ENCODE measurements at places on chromosomes 4 and X. TPM values are rescaled to one million over a fixed set of nuclear protein-coding genes. Genes with fewer than 3 reads are reported as not detected.

STK32B gene
- total RNA-seq = not detected

CT83 gene
- not detected for total RNA-seq

MMRN1 gene
- total RNA-seq = 0.47 TPM

NXT2 gene
- total RNA-seq = 6.9 TPM

MORF4L2 gene
- total RNA-seq = 131 TPM

CABS1 gene
- total RNA-seq = not detected

RTL9 gene
- total RNA-seq = not detected

ABCB7 gene
- 24.8 TPM for total RNA-seq

HSFX1 gene
- total RNA-seq = 0.77 TPM

SUPT20HL2 gene
- not detected for total RNA-seq

CXCL11 gene
- total RNA-seq = not detected

TMEM35A gene
- total RNA-seq = not detected

TCEAL7 gene
- not detected for total RNA-seq

UGT2B7 gene
- not detected for total RNA-seq

VGLL1 gene
- total RNA-seq = not detected

LUZP4 gene
- total RNA-seq = not detected

SLC10A6 gene
- not detected for total RNA-seq

POU3F4 gene
- not detected for total RNA-seq

LRCH2 gene
- total RNA-seq = not detected

ATP2B3 gene
- 0.13 TPM for total RNA-seq

SULT1E1 gene
- total RNA-seq = not detected

GJB1 gene
- total RNA-seq = not detected

TMEM144 gene
- not detected for total RNA-seq

DNA sequence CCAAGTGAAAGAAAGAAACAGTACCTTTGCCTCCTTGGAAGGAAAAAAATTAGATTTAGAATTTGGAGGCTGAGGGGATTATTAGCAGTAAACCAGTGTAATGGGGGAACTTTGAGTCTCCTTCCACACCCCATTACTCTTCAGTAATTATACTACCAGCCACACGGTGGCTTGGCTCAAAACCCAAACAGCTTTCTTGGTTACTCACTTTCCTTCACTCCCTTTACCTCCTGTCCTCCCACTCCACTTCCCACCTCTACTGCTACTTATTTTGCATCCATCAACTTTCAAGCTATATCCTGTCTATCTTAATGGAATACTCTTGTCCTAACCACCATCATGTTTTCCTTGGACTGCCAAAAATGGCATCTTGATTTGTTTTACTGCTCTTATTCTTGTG, 310.6 kb upstream of the AADAT start:
- DNase-seq = no peak

DNA sequence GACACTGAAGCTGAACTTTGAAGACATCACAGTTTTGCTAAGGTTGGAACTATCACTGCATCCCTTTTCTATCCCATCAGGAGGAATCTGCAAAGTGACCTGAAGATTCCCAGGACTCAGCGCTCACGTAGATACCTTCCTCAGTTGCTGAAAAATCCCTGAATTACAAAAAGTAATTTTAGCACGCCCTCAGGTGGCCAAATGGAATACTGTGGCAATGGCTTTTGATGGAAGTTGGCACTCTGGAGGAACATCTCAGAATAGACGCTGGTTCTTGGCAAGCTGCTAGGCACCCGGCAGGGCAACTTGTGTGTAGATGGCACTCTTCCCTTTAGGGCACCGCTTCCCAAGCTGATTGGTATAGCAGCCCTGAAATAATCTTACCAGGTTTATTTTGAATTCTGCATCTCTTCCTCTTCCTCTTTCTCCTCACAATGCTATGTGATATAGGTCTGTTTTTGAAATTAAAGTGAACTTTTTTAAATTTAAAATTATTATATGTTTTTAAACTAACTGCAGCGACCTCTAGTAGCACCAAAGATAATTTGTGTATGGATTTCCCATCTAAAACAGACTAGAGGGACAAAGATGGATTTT, 16.3 kb upstream of the ESX1 start:
- no peak for DNase-seq

DNA sequence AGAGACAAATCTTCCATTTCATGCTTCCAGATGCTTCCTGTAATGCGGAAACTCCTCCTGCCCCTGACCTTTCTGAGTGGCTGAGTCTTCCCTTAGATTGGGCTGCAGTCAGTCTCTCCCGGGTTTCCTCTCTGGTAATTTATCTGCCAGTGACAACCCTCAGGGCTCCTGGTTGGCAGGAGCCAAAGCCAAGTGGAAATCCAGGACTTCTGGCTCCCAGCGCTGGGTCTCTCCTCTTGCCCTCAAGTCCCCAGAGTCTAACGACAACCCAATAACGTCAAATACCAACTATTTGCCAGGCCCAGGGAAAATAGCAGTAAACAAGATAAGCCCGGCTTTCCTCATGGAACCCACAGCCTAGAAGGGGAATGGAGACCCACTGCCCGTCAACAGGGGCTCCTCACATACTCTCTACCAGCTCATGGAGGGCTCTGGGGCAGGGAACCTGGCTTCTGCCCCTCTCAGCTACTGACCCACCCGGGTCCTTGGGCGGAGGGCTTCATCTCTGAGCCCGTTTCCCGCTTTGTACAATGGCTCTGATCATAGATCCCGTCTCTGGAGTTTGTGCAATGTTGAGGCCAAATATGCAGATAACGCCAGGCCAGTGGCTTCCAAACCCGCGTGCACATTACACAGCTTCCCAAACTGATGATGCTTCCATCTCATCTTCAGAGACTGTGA, 1.1 kb upstream of the TBC1D14 start:
- no peak for DNase-seq

GRCh38 chr4:124839786-124840390, 127.4 kb upstream of the ANKRD50 start:
- no peak for DNase-seq

- DNase-seq = no peak
These were observed 28.5 kb downstream of the CAMK2D start for GRCh38 chr4:113732967-113733527.

GRCh38 chr4:23902222-23902804, 12.5 kb upstream of the PPARGC1A start:
- DNase-seq = no peak

- DNase-seq = no peak
These were observed 65.3 kb upstream of the IBSP start for GRCh38 chr4:87734084-87734483.

- DNase-seq = no peak
These were observed 14.0 kb downstream of the SOD3 start for GRCh38 chr4:24809376-24809775.

DNA sequence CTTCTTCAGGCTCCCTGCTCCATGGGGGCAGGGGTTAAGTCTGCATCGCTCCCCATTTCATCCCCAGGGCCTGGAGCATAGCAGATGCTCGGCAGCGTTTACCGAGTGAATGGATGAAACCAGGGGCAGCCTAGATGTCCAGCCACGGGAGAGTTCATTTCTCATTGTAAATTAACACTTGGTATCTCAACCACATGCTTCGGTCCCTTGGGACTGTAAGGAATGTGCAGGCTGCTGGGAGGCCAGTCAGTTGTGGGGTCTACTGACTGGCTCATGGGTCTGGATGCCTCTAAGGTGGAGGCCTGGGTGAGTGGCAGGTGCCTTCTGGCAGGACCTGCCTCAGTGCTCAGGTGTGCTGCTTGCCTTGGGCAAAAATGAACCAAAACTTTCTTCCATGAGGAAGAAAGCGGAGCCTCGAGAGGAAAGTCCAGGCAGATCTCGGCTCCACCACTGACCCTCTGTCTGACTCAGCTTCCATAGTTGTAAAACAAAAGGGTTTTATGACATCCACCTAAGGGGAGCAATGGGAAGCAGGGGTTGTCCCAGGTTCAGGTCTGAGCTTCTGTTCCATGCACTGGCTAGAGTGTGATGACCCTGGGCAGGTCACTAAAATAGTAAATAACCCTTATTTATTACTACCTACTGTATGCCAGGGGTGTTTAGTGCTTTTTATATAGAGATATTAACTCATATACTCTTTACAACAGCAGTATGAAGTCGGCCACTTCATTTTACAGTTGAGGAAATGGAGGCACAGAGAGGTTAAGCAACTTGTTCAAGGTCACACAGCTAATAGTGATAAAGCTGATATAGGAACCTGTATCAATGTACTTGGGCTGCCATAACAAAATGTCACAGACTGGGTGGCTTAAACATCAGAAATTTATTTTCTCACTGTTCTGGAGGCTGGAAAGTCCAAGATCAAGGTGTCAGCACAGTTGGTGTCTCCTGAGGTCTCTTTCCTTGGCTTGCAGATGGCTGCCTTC, 144.3 kb upstream of the STX18 start:
- DNase-seq = no peak

DNA sequence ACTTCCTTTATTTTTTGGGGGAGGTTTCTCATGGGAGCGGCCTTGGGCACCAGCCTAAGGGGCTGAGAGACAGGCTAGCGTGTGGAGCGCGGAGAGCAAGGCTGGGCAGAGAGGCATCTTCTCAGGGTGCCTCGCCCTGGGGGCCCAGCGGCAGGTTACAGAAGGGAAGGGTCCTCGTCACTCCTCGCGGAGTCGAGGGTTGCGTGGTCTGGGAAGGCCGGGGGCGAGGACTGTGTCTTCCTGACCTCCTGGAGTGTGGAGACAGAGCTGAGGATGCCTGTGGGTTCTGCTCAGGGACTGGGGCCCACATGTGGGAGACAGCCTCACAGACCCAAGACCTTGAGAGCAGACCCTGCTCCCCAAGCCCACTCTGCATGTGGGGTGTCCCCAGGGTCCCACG, 79.6 kb upstream of the LRPAP1 start:
- DNase-seq = no peak

- DNase-seq = no peak
These were observed 87.9 kb downstream of the LRRC66 start for GRCh38 chr4:51932261-51932660.

DNA sequence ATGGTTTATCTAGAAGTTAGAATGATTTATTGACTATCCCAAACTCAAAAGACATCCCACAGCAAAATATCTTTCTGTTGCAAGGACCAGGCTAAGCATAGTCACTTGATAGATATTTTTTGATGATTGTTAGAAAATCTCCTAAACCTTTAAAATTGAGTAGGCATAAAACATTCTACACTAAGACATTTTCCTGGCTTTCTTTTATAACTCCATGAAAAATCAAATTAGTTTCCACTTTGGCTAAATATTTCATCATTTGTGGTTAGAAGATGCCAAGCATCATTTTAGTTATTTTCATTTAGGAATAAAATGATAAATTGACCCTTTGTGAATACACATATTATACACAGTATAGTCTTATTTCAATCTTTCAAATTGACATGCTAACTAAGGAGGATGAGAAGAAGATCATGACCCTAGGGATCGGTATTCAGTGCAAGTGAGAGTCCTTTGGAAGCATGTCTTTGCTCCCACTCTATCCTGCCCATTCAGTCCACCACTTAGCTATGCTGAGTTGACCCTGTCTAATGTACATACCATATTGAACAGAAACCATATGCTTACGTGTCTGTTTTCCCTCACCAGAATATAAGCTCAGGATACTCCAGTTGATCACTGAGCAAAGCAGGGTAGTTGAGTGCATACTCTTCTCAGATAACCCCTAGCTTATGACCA, 136.6 kb upstream of the OTUD4 start:
- DNase-seq = no peak

- no peak for DNase-seq
These were observed 71.6 kb downstream of the NEK1 start for GRCh38 chr4:169540774-169541173.

DNA sequence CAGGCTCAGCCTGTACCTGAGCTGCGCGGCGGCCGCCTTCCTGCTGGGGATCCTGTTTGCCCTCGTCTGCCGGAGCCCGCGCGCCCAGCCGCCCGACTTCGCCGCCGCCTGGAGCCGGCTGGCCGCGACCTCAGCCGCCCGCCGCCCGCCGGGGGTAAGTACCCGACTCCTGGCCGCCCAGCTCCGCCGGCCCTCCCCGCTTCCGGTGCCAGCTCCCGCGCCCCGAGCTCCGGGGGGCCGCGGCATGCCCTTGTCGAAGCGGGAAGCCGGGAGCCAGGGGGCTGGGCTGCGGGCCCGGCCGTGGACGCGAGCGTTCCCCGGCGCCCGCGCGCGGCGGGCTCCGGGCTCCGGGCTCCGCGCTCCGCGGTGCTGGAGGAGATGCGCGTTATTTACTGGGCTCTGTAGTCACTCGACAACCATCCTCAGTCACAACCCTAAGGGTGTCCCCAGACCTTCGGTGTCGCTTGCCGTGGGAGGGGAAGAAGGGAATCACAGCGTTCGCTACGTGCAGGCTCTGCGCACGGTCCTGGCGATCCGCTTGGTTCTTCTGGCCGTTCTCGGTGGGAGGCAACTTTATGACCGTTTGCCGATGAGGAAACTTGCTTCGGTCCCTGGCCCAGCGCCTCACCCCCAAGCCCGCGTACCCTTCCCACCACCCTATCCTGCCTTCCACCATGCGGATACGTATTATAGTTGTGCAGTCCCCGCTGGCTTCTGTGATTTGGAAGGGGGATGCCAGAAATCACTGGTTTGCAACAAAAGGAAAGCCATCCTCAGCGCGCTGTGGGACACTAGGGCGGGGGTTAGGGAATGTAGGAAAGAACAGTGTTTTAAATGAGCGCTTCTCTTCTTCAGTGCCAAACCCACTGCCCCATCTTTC, 944 bp downstream of the SNX25 start:
- peak; percentile 20 for DNase-seq

DNA sequence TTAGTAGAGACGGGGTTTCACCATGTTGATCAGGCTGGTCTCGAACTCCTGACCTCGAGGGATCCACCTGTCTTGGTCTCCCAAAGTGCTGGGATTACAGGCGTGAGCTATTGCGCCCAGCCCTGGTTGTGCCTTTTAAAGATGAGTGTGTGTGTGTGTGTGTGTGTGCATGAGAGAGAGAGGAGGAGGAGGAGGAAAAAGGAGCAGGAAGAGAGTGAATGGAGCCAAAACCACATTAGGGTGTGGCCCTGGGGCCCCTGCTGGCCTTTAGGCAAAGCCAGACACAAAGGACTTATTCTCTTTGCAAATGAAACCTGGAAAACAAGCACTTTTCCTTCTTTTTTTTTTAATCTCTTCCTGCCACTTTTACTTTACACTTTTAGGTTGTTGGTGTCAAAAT, 48.2 kb upstream of the KLF3 start:
- DNase-seq = no peak

DNA sequence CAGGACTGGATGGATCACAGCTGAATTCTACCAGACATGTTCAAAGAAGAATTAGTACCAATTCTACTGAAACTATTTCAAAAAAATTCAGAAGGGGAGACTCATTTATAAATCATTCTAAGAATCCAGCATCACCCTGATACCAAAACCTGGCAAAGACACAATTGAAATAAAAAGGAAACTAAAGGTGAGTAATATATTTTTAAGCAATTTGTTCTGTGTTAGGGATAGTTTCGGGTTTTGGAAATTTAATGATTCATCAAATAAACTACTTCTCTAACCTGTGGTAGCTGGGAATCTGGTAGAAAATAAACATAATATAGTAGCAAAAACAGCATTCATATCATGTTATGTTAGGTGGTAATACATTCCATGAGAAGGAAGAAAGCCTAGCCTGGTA, 662.2 kb upstream of the BOD1L1 start:
- DNase-seq = no peak
